Tibial nerve (tissue), 4 donors: ENCODE measurements at places on chromosomes 16 and 17.
A peak's percentile ranks its signal among the peaks of the same experiment; 100 is the strongest.

- no peak for DNase-seq
Observed at GRCh38 chr17:16048811-16049449, 49.3 kb downstream of the TTC19 start.

GRCh38 chr17:83191388-83192160 is 112.2 kb downstream of the METRNL start:
- DNase-seq, result peak; percentile 5

DNA sequence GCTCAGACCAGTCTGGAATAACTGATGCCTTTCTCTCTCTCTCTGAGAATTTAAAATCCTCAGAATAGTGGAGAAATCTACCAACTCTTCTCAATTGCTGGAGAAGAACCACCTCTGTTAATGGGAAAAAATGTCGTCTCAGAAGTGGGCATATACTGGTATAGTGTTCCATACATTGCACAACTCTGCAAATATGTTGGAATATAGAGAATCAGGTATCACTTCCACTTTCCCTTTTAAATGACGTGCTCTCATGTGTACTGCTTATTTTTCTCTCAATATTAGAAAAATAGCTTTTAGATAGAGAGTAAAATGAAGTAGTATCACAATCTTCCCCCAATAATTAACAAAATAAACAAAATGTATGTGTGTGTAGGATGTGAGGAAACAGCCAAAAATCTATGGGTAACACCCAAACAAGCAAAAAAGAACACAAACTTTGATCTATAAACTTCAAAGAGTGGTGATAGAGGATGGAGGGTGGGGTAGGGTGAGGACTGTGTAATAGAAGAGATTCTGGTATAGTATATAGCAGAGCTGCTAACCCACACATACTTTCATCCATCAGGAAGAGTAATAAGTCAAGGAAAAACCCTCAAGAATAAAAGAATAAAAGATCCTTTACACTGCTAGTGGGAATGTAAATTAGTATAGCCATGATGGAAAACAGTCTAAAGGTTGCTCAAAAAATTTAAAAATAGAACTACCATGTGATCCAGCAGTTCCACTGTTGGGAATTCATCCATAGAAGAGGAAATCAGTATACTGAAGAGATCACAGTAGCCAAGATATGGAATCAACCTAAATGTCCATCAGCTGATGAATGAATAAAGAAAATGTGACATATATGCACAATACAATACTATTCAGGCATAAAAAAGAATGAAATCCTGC is 46.9 kb downstream of the NFATC3 start:
- DNase-seq, result no peak

DNA sequence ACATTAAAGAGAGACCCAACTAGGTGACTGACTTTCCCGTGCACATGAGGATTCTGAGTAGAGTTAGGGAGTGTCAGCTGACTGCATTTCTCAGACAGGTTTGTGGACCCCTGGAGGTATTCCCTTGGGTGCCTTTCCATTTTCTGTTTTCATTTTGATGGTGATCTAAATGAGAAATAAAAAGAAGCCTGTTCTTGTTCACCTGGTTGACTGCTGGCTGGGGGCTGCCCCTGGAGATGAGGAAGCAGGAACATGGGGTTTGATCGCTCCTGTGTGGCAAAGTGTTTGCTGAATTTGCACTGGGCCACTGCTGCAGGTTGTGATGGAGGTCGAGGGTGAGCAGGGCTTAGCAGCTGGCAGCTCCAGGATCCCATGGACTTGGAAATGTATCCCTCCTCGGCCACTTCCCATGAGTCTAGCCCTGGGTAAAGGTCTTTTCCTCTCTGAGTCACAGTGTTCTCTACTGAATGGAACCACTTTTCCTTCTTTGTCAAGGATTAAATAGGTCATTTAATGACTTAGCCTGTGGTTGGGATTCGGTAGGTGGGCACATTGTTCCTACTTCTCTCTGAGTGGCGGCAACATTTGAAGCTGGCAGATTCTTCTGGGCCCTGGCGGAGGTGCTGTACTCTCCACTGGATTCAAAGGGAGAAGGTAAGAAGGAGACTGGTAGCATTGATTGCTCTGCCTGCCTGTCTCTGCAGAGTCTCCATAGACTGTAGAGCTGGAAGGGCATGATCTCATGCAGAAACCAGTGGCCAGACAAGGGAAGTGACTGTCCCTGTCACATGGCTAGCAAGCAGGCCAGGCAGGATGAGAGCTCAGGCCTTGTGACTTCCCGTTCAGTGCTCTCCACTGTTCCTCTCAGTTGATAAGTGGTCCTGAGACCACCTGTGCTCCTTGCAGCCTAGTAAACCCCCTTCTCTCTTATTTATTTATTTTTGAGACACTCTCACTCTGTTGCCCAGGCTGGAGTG is 17.9 kb downstream of the SNX29 start:
- DNase-seq, result peak; percentile 30
